ENCODE measurements at places on chromosomes 5 and 9.

DNA sequence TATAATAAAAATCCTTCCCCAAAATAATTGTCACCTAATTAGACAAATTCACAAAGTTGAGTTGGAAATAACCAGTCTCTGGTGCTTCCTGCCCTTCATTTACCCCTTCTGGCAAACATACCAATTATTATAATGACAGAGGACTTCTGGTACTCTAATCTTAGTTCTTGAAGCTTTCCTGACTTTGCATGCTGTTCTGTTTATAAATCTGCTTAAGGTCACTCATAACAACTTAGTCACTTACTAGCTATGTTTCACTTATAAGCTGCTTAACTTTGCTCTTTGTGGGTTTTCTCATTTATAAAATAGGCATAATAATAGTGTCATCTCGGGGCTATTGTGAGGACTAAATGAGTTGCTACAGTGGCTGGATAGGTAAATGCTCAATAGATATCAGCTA lies 446.5 kb downstream of the EFNA5 start:
- no peak for DNase-seq

DNA sequence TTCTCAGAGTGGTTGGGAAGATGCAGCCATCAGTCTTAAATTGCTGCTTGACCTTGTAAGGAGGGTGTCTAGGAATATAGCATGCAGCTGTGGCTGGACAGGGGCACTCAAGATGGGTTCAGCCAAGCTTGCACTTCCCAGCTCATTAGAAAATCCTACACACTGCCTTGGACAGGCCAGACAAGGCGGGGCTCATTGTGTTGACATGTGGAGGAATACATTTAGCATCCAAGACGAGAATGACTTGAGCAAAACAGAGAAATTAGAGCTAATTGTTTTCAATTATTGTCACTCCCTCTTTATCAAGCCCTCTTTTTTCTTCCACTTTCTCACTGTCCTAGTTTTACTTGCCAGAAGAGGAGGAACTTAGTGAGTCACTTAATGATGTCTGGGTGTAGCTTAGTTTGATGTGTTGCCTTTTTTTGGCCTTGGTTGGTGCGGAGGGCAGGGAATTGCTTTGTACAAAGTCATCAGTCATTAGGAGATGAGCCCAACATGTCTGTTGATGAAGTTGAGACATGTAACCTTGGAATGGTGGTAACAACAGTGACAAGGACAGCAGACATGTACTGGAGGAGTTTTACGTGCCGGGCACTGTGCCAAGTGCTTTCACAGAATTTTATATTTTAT lies 1219.3 kb upstream of the WWC1 start:
- DNase-seq: no peak

DNA sequence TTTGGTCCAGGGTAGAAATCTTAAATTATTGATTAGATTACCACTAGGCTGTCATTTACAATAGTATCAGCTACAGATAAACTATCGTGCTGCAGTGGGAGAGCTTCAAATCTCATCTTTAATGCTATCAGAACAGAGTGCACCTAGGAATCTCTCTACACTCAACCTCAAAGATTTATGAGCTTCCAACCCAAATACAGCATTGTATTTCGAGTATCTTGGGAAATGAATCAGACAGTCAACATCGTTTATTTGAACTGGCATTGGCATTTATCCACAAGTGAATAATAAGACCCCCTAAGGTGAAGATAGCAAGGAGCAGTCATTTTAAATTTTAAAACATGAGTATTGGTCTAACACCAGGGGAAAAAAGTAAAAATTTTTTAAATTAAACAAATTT lies 1203.2 kb downstream of the CDH12 start:
- DNase-seq: no peak

- no peak for DNase-seq
These were observed 29.4 kb downstream of the WWC1 start for GRCh38 chr5:168320805-168321204.

- DNase-seq: peak; percentile 38
These were observed 4.5 kb downstream of the RCL1 start for GRCh38 chr9:4796988-4797853.

GRCh38 chr9:69324549-69325401 lies at the start of gene ENTREP1:
Gene ENTREP1 (plus strand): TSS chr9:69325215. CDS start chr9:69325310, 95 bp downstream.
- peak; percentile 66 for DNase-seq

DNA sequence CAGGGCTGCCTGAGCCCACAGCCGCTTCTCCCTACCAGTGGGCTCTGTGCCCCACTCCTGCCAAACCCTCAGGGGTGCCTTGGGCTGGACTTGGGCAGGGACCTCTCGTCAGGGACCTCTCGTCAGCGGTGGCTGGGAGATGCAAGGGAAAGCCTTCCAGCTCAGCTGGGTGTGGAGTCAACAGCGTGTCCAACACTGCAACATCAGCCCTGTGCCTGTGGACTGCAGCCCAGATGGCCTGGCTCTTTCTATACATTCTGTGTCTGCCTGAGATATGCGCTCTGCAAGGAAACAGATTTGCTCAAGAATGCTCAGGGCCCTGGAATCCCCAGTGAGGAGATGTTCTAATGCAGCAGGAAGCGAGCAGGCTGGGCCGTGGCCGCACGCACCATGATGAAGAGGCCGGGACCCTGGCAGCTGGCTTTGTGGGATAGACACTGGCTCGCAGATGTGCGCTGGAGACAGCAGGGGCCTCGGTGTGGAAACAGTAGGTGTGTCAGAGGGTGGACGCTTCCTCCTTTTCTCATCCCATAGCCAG lies 85.0 kb upstream of the COL5A1 start:
- DNase-seq: no peak

- DNase-seq: no peak
These were observed 272.0 kb downstream of the ARHGAP26 start for GRCh38 chr5:143041972-143042770.

DNA sequence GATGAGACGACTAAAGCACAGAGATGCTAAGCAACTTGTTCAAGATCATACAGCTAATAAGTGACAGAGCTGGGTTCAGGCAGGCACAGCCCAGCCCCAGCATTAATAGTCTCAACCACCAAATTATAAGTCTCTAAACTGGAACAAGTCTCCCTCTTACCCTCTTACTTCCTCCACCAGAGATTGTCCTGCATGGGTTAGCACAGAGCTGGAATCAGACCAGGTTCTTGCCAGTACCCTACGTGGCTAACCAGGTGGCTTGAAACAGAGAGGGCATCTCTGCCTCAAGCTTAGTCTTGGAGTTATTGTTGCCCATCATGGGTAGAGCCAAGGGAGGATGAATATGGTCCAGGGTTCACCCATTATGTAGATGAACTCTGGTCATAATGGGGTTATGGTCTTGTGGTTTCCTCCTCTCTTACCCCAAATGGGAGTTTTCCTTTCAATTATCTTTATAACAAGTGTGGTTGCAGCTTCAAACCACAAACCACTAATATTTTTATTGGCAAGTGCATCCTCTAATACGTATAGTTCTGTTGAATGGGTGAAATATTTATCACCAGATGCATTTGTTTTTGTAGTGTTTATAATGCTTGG lies 8.3 kb upstream of the XPA start:
- no peak for DNase-seq

DNA sequence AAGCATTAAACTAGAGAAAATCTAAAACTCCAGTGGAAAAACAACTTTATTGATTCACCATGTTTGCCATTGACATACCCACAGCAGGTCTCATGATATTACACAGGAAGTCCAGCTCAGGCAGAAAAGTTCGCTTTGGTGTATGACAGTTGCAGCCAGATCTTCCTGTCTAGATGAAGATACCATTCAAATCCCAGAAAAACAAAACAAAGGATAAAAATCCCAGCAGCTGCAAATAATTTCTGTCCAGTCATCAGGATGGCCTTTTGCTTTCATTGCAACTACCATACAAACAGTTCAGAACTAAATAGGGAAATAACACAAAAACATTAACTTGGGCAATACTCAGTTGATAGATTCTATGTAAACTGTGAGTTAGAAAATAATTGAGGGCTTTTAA lies 136.0 kb upstream of the NREP start:
- no peak for DNase-seq

DNA sequence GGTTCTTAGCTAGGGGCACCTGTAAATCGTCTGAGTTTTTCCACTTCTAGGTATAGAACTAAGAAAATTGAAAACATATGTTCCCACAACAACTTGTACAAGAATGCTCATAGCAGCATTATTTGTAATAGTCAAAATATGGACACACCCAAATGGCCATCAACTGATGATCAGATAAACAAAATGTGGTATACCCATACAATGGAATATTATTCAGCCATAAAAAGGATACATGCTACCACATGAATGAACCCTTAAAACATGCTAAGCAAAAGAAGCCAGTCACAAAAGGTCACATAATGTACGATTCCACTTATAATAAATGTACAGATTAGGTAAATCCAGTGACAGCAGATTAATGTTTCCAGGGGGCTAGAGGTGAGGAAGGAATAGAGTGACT lies 46.0 kb upstream of the IL13 start:
- DNase-seq: no peak

- no peak for DNase-seq
These were observed 54.3 kb downstream of the NR6A1 start for GRCh38 chr9:124716808-124717207.

DNA sequence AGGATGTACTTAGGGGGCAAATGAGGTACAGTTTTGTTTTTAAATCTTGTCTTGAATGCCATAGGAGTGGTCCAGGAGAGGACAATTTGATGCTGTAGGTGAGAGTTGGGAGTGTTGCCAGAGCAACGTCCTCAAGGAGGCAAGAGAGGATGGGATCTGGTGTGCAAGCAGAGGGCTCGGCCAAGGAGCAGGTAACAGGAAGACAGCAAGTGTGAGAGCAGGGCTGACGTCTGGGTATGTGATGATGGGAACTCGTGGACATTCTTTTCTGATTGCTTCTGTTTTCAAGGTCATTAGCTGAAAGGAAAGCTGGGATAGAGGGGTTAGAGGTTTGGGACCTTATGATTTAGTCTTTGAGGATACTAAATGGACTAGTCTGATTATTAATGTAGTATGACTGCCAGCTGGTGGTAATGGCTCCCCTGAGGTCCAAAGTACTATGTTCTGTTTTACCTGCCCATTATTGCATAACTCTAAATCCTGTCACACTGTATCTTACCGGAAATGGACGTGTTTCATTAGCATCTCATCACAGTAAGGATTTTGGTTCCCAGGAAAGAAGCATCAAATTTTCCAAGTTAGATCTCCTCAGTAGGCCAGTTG lies 15.4 kb downstream of the GNPDA1 start:
- no peak for DNase-seq

DNA sequence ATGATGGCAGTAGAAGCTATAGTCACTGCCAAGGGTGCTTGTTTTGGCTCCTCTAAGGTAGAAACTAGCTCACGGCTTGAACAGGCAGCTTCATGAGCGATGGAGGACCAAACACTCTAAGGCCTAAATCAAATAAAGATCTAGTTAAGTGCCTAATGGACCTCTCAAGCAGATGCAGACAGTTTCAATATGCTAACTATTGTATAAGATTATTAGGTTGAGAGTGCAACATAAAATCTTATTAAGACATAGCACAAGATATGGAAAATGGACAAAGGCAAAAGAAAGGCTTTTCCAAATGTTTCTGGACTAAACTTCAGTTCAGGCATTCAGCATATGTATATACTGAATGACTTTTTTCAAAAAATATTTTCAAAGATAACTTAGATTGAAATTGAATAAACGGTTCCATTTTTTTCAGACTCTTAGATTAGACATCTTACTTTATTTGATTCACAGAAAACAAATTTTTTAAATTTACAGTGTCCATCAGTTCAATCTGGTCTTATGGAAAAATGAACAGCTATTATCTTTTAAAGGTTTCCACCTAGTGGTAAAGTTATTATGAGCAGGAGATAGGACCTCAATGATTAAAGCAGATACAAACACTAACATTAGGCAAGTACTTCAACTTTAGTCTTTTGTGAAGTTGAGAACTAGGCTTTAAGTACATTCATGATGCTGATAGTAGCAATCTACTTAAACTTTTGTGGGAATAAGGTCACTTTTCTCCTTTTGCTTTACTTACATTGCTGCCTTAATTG lies 1167.7 kb downstream of the MAT2B start:
- DNase-seq: no peak

DNA sequence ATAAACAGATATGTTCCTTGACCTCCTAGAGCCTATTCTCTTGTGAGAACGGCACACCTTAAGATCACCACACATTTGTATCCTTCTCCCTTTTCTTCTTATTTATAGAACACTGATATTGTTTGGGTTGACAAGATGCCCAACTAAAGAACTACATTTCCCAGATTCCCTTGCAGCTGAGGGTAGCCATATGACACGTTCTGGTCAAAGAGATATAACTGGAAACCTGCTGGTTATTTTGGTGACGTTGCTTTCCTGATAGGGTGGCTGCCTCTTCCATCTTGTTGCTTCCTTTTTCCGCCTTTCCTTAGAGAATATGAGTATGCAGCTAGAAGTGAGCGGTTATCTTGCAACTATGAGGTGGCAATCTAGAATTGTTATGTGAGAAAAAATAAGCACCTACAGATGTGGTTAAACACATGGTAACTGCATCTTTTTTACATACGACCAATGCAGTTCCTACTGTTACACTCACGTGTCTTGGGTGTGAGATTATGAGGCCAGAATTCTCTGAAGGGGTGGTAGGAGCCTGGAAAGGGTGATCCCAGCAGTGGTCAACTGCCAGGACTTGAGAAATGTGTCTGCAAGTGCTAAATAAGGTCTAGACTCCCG lies 72.9 kb downstream of the SEC61B start:
- DNase-seq: no peak

DNA sequence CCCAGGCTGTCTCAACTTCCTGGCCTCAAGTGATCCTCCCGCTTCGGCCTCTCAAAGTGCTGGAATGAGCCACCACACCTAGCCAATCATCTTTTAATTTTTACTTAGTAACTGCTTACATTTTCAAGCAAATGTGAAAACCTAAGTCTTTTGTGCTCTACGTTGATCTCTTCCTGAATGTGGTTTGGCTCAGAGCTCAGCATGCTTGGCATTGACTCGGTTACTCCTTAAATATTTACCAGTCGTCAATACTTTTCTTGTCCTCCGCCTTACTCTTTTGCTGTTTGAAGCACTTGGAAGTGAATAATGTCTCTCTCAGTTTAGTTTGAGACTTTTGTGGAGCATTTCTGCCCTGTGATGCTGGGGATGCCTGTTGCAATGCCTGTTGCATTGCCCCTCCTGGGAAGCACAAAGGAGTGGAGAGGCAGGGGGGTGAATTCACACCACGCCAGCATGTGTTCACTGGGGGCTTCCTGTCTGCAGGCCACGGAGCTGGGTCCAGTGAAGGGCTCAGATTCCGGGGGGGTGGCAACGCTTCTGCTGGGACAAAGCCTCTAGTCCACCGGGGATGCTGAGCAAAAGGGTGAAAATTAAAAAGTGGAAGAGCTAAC lies 13.1 kb upstream of the TENT4A start:
- no peak for DNase-seq

- no peak for DNase-seq
These were observed 102.2 kb upstream of the OSMR start for GRCh38 chr5:38743562-38743961.

- DNase-seq: no peak
These were observed 451.6 kb upstream of the CD180 start for GRCh38 chr5:67648201-67648671.

DNA sequence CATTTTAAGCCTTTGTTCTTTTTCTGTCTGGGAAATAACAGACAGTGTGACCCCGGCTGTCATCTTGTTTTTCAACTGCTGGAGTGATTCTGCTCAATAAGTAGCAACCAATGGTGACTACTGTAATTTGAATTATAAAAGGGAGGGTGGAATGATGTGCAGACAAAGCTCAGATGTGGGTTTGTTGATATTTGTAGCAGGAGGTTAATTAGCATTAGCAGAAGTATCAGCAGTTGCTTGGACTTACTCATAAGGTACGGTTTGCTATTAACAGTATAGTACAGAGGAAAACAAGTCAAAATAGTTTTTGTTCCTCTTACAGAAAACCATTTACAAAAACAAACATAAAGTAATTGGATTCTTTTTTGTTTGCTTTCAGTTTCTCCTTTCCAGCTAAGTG lies 140.4 kb downstream of the TUSC1 start:
- DNase-seq: no peak

- DNase-seq: no peak
These were observed 358.1 kb downstream of the CDK5RAP2 start for GRCh38 chr9:120221844-120222243.
